ENCODE measurements at places on chromosomes 6 and 20.
A peak's percentile ranks its signal among the peaks of the same experiment; 100 is the strongest.

DNA sequence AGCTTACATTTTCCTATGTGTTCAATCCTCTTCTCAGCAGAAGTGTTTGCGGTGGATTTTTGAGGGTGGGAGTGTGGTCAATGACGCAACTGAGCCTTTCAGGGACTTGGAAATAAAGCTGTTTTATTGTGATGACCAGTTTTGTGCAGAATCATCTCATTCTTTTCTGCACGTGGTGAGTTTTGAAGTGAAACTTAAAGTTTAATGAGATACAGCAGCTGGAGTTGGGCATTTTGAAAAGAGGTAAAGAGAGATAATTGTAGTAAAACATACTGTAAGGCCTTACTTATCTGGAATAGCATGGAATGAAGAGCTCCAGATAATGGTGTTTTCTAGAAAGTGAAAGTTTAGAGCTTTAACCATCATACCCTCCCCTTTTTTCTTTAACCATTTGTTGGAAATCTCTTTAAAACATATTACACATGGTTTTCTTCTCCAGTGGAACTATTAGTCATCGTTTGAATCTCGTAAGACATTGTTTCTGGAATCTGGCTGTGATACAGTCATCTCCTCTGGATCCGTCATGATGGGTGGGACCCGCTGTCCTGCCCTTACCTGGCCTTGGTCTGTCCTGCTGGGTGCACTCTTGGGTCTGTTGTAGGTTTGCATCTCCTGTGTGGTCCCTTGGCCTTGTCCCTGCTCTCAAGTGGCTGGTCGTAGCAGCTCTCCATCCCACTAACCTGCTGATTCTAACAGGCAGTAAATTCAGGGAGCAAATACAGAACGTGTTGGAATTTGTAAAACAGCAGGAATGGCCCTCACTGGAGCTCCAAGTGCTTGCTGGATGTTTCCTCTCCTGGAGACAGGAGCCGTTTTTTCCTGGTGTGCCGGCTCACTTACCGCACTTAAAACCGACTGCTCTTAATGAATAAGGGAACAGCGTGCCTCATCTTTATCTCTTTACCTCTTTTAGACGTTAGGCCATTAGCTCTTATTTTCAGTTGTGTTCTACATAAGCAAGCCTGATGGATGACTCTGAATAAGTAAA is 29.8 kb downstream of the UST start:
- no peak for DNase-seq

DNA sequence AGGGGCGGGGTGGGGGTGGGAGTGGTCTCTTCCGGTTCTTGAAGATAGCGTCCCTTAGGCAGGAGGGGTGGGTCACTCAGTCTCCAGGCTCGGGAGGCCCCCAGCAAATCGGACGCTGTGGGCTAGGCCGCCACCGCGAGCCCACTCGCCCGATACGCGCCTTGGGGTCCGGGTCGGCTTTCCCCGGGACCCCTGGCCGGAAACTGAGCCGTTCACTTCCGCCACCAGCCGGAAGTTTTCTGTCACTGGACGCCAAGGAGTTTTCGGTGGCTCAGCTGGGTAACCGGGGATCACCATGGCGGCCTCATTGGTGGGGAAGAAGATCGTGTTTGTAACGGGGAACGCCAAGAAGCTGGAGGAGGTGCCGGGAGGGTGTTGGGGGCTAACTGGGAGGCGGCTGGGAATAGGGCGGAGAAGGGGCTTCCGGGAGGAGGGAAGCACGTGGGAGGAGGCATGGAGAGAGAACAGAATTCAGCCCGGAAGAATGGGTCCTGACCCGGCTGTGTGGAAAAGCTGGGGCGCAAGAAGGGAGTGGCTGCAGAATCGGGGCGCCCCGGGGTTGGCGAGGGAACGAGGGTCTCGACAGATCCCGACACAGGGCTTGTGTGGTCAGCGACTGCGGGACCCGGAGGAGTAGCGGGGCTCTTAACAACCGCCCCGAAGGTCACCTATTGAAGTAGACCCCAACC is at the start of gene ITPA:
TSS of gene ITPA (plus strand) at position 242 of the 689 bp plus-strand sequence. CDS start at position 296, 54 bp downstream.
- DNase-seq = peak; percentile 38

- no peak for DNase-seq
Observed at GRCh38 chr20:4283016-4283415, 267.7 kb upstream of the RNF24 start.

DNA sequence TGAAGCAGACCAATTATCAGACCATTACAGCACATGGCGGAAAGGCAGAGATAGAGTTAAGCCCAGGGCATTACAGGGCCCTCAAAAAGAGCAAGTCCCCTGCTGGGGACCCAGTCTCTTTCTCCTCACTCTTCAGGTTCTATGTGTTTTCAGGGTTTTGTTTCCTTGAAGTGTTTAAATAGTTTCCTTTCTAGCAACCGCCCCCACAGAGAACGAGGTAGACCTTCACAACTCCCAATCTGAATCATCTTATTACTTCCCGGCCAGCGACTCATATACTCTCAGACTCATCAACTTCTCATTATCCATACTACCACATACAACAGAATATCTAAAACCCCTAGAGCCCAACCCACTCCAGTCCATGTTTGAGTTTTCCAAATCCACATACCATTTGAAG is 526.6 kb upstream of the ARID1B start:
- no peak for DNase-seq

- no peak for DNase-seq
Observed at GRCh38 chr20:44405257-44405656, 49.8 kb downstream of the HNF4A start.

- no peak for DNase-seq
Observed at GRCh38 chr6:83808926-83809325, 44.2 kb upstream of the RIPPLY2 start.

- no peak for DNase-seq
Observed at GRCh38 chr6:83215131-83216047, 22.2 kb downstream of the RWDD2A start.

DNA sequence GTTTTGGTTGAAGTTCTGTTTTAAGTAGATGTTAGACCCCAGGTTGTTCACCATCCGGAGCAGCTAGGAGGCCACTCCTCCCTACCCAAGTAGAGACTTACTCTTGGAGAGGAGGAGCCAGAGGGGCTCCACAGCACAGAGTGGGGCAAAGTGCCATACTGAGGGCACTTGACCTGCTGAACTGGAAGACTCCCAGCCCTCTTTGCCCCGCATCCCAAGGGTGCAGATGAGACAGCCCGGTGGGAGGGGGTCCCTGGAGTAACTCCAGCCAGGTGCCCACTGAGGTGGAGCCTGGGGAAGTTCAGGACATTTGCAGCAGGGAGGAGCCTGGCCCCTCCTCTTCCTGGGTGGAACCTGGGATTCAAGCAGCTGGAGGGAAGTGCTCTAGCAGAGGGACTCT is 102.1 kb upstream of the GPR6 start:
- no peak for DNase-seq

DNA sequence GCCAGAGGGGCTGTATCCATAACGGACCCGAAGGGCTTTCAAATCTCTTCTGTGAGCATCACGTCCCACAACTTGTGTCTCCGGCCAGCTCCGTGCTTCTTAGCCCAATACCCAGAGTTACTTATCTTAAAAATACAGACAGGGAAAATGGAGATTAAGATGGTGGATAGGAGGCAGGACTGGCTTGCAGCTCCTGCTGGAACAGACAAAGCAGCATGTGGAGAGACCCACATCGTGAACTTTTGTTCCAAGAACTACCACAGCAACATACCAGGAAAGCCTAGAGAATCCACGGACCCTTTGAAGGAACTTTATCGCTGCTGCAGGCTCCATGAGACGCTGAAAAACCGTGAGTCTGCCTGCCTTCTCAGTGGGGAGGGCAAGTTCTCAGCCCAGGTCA is 113.7 kb downstream of the RNASET2 start:
- DNase-seq = no peak

- no peak for DNase-seq
Observed at GRCh38 chr20:23223908-23224580, 126.5 kb upstream of the NXT1 start.

DNA sequence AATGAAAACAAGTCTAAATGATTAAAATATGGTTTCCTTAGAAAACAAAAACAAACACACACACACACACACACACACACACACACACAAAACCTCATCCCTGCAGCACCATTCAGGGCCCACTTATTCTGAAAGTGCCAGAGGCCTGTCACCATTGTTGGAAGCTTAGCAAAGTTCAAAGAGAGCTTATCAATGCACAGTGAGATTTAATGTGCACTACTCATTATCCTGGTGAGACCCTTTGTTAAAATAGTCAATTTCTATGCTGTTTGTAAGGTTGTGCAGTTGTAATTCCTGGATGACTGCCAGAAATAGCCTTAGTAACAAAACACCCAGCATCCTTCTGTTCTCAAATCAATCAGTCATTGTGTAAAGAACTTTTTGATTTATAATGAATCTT is 482.9 kb downstream of the GRIK2 start:
- no peak for DNase-seq

GRCh38 chr6:53321701-53322100 is 27.0 kb downstream of the ELOVL5 start:
- DNase-seq = no peak

GRCh38 chr20:63054103-63054474 is 47.3 kb upstream of the BHLHE23 start:
- DNase-seq = no peak

- DNase-seq = no peak
Observed at GRCh38 chr20:22523499-22524392, 60.6 kb downstream of the FOXA2 start.

GRCh38 chr6:32517654-32518445 is 12.2 kb downstream of the HLA-DRB5 start:
- DNase-seq = no peak

DNA sequence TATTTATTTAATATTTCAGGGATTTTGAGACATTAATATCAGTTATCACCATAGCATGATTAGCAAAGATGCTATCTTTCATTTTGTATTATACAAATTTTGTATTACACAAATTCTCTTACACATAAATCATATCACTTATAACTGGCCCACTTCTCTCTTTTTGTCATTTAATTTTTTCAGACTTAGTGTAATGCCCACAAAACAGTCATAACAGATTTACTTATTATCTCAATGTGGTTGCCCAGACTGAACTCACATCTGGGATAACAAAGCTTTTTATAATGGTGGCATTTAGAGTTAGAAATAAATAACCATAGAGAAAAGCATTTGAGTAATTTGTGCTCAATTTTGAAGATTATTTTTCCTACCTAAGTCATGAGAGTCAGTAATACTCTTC is 148.3 kb downstream of the TFAP2B start:
- no peak for DNase-seq

GRCh38 chr6:13428583-13429405 is 58.6 kb downstream of the GFOD1 start:
- no peak for DNase-seq

GRCh38 chr6:1018041-1018440 is 293.9 kb upstream of the FOXQ1 start:
- DNase-seq = no peak

DNA sequence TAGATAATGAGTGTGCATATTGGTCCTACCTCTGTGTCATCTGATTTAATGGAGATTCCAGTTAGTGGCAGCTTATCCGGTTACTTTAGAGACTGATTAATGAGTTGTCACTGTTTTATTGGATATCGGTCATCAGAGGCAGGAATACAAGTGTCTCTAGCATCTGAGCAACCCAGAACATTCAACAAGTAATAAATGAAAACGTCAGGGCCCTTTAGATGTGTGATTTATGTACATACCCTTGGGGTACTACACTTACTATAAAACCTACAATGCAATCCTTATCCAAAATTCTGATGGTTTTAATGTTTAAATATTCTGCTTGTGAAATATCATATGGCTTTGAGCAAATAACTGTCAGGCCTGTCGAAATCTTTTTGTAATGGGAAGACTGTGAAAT is 1117.9 kb upstream of the FLRT3 start:
- no peak for DNase-seq

GRCh38 chr20:62322492-62323041 is 19.8 kb downstream of the ADRM1 start:
- no peak for DNase-seq

GRCh38 chr20:53316206-53316937 is 277.3 kb downstream of the ZNF217 start:
- no peak for DNase-seq

- no peak for DNase-seq
Observed at GRCh38 chr6:11209369-11209768, 23.1 kb downstream of the NEDD9 start.

GRCh38 chr6:40551966-40552505 is 35.1 kb downstream of the LRFN2 start:
- no peak for DNase-seq

DNA sequence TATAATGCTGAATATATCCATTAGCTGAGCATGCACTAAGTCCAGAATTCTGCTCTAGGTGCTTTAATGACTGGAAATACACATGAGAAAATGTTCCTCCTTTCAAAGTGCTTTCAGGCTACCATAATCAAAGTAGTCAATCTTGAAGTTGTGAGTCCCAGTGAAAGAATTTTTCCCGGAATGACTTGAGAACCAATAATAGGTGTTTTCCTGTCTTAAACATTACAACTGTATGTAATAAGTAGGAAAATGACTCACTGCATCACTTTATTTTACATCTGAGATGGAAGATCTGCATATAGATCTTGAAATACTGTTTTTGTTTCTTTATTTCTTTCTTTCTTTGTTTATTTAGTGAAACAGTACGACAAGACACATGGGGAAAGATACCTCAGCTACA is 437.4 kb upstream of the JAG1 start:
- no peak for DNase-seq

DNA sequence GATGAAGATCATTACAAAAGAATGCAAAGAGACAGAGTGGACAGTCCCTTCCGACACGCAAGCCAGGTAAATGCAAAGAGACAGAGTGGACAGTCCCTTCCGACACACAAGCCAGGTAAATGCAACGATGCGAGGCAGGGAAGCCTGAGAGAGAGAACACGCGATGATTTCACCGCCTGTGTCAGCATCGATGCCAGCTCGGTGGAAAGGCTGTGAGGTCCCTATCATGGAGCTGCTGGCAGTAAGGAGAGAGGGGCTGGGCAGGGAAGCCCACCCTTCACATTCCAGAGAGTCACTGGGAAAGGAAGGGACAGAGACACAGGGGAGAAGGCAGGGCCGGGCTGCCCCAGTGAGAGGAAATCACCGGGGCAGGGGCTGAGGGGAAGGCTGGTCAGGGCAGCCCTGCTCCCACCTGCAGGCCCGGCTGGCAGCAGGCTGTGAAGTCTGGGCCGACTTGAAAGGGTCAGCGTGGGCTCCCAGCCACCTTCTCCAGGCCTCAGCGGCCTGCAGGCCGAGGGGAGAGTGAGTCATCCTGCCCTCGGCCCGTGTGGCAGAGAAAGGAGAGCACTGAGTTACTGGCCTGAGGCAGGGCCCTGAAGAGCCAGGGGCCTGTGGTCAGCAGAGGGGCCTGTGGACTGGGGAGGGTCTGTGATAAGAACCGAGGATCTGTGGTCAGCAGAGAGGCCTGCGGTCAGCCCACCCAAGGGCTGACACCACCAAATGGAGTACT is 80.4 kb downstream of the DACT2 start:
- no peak for DNase-seq

- no peak for DNase-seq
Observed at GRCh38 chr6:113375950-113376846, 480.9 kb upstream of the MARCKS start.
